ENCODE measurements at places on chromosomes 6 and 20.

- no peak for DNase-seq
Measured at GRCh38 chr20:50237349-50237748, 46.7 kb downstream of the CEBPB start.

DNA sequence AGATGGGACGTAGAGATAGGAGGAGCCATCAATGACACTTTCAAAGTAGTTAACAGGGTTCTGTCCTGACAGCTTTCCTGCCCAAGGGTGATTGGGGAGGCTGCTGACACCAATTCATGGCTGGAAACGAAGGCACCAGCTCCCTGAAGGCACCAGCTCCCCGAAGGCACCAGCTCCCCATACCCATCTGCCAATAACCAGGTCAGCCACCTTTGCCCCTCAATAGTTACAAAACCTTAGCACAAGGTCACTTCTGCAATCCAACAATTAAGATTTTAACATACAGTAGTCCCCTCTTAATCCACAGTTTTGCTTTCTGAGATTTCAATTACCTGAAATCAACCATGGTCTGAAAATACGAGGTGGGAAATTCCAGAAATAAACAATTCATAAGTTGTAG lies 51.7 kb downstream of the ELOVL5 start:
- no peak for DNase-seq

DNA sequence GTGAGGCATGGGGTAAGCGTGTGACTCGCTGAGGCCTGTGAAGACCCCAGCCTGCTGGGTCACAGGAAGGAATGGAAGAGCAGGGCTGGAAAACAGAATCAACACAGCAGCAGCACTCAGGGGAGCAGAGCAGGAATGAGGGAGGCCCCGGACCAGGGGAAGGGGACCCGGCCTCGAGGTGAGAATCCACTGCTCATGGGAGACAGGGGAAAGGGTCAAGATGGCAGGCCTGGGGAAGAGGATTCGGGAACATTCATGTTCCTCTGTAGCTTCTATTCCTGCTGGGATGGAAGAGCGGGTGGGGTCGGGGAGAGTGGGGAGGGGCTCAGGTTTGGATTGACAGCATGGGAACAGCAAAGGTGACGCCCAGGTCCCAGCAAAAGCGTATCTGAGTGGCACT lies 59.4 kb downstream of the NPEPL1 start:
- no peak for DNase-seq

GRCh38 chr20:646107-646867 lies 6.7 kb downstream of the SRXN1 start:
- DNase-seq, result no peak

DNA sequence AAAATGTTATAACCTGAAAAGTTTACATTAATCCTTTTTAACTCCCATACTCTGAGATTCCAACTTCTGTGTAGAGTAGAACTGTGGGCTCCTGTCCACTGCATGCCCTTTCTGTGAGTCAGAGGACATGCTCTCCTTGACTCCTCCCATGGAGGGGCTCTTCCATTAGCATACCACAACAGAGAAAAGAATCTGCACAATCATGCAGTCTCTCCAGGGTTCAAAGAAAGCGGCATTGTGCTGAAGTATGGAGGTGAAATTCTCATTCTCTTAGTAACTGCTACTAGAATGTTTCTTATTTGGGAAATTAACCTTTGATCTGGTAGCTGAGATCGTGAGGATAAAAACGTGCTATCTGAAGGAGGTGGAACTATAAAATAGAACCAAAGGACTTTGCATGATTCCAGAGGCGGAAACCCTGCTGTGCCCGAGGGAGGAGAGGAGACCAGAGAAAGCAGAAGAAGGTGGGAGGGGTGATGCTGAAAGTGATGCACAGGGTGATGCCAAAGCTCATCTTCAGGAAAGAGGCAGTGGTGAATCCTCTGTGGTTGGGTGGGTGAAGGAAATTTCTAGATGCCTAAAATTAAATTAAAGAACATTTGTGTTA lies 202.2 kb upstream of the PCSK2 start:
- peak; percentile 20 for DNase-seq

DNA sequence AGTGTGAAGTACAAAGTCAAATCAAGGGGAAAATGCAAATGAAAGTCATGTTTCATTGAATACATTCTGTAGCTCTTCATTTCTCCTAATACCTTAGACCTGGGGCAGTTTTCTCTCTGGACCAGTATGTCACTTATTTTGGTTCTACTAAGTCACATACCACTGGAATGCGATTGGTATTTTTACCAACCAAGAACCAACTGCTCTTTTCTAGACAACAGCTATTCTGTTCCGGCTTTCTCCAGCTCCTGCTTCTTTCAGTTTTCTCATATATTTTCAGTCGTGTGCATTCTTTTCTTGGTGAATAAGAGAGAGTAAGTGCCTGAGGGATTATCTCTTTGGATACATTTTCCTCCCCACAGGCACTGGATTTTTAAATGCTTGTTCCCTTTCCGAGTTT lies 39.2 kb upstream of the SPACA1 start:
- DNase-seq, result no peak

- DNase-seq, result no peak
Measured at GRCh38 chr20:17430125-17430950, 100.8 kb downstream of the BFSP1 start.

- no peak for DNase-seq
Measured at GRCh38 chr6:140182821-140183220, 808.4 kb upstream of the CITED2 start.

DNA sequence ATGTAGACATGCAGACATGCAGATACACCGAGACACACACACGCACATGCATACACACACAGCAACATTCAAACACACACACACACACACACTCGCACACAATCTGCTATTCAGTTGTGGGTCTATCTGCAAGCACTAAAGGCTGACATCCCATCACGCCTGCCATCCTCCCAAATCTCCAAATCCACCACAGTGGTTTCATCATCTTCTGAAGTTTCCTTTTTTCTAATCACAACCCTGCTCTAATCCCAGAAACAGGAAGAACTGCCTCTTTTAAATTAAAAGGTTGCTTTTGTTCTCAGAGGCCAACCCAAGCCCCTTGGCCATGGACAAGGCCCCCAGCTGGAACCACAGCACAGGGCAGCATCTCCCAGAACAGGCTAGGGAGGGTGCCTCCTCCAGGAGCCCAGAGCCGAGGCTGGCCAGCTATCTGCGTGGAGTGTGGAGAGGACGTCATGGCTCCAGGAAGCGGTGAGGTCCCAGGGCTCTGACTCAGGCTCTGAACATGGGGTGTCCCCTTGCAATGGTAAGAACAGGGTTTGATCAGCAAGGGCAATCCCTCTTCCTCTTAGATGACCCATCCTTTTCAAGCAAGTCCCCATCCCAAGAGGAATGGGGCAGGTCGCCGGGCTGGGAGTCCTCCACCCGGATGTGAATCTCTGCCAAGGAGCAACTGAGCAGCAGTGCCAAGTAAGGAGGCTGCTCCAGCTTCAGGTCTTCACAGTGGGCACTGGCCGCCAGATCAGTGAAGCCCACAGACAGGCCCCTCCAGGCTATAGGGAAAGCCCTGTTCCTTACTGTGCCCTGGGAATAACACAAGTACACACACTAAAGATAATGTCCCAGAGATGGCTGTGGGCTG lies 14.7 kb downstream of the FOXF2 start:
- DNase-seq, result no peak

DNA sequence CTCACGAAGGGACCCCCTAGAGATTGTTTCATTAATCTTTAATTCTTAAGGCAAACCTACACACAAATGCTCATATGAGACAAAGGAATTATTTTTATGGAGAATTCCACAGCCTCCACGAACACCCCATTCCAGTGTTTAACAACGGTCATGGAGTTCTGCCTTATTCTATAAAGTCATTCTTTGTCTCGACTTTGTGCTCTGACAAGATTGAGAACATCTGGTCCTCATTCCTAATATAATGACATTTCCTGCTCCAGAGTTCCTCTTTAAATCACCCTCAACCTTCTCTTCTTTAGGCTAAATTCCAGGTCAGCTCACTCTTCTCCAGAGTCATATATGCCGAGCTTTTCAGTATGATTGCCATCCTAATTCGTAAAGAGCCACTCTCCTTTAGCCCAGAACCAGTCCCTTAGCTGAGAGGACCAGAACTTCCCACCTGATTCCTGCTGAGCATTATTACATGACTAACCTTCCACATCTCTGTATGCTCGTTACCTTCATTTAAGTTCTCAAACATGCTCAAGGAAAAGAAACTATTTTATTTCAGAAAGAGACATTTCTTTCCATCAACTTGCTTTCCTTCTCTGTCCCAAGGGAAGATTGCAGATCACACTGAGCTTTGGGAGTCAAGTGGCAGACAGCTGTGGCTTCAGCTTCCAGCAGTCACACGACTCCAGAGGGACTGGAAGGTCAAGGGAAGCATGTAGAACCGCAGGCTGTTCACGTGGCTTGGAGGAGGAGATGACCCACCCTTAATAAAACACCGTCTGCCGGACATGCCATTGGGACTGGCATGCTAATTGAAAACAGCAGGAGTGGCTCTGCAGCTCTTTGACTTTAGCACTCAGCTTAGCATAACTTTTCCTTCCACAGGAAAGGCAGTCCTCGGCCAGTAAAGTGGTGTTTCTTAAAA lies 467.1 kb upstream of the HSF2 start:
- DNase-seq, result peak; percentile 69

GRCh38 chr6:119647309-119647708 lies 297.7 kb upstream of the MAN1A1 start:
- DNase-seq, result no peak

DNA sequence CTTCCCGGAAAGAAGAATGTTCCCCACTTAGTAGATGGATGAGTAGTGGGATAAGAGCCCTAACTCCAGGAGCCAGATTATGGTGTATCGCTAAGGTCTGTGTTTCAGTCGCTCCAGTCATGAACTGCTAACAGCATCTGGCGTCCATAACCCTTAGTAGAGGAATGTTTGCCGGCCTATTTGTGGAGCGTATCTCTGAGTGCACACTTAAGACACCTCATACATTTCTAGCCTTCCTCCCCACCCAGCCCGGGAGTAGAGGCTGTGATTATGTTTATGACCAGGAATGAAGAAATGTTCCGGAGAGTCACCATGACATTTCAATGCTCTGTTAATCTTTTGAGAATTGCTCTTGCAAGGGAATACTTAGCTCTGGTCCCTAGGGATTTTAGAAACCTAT lies 251.1 kb upstream of the SOX4 start:
- no peak for DNase-seq

DNA sequence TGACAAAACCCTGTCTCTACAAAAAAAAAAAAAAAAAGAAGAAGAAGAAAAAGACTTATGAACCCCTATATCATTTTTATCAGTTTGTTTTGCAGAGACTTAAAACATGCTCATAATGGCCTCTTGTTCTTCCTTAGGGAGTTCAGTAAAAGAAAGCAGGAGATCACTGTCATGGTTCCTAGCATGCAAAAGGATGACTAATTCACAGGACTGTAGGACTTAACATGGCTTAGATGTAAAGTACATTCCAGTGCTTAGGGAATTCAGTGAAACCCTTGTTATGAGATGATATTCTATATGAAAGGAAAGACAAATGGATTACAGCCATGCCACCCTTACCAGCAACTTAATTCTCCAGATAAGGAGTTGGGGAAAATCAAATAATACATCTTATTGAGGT lies 29.5 kb downstream of the EEF1A1 start:
- no peak for DNase-seq

DNA sequence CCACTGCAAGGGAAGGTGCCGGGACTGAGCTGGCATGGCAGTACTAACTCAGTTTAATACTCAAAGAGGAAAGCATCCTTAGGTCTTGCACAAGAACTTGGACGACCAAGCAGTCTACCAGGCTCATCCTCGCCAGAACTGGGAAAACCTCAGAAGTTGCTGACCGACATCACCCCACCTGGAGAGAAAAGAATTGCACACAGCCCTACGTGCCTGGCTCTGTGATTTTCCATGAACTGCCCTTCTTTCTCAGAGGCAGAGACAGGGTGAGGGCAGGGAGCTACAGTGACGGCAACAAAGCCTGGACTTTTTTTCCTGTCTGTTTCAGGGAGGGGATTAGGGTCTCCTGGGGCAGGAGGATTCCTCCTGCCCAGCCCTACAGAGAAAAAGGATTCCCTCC lies 8.0 kb downstream of the JAG1 start:
- no peak for DNase-seq

DNA sequence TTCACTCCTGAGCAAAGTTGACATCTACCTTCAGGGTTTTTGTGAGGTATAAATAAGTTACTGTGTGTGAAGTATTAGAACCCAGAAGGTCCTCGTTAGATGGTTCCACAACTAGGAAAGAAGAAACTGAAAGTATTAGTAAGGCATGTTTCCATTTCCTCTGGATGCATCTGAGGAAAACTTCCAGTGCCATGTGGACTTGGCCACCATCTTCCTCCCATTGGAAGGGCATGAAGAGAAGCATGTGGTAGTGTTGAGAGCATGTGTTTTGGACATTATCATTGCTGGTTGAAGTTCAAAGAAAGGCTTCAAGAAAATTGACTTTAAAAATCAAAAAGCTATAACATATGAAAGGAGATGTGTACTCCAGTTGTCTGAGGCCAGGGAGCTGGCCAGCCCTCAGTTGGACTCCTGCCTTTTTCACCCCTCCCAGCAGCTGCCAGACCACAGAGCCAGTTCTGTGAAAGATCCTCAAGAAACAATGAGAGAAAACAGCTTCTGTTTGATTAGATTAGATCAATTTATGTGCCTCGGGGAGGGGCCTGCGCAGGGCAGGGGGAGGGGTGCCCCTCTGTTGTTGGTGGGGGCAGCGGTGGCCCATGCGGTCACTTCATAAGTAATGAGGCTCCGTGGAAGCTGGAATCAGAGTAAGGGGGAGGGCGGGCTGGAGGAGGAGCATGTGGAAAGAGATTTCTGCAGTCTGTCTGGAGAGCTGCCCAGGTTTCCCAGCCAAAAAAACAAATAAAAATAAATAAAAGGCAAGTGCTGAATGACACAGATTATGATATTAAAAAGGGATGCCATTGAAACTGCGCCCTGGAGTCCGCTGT lies 154.0 kb downstream of the JARID2 start:
- no peak for DNase-seq

DNA sequence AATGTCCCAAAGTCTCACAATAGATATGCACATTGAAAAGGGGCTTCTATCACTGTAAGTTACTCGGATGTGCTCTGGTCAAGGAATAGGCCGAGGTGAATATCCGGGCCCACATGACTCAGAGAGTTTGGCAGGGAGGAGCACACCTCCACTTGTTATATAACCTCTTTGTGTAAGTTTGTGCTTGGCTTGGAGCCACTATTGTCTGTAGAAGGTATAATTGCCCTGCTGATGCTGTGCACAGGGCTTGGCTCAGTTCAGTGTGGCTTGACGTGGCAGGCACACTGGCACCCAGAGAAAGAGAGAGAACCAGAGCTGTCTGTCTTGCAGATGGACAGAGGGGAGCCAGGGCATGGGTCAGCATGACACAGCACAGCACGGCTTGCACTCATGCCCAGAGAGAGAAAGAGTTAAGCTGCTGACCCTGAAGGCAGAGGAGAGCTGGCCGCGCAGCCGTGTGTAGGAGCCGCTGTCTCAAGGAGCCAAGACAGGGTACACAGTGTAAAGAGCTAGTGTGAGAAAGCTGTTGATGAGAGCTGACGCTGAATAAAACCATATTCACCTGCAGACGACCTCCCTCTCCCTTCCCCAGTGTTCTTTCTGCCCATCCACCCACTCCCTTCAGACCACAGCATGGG lies 482.5 kb downstream of the C6orf118 start:
- DNase-seq, result no peak

Measured in WTC11 (cell line).